ENCODE measurements at places on chromosomes 2 and 18.

DNA sequence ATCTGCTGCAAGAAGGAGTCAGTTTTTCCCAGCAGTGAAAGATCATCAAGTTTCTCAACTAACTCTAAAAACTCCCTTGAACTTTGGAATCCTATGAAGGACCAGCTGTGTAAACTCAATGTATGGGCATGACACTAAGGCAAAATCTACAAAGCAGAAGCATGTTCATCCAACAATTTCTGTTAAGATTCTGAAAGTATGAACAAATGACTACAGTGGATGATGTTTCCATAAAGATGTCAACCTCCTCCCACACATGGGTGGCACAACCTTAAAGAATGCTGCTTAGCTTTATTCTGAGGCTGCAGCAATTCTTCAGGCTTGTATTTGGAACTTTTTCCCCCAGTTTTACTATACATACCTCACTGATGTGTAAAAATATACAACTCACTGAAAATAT lies 47.2 kb downstream of the WDR33 start:
- DNase-seq: no peak

DNA sequence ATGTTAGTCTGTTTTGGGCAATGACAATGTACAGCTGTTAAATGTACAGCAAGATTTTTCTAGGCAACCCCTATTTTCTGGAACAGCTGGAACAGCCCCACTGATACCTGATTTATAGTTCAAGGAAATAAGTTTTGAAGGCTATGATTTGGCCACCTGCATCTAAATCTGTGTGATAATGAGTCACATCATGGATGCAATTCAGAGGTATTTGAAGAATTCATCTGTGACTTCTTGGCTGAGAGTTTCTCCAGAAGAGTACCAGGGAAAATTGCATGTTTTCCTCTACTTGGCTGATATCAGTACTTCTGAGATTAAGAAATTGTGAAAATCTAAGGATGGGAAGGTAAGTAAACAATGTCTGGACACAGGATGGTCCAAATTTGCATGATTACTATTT lies 40.7 kb upstream of the NT5C1B start:
- no peak for DNase-seq

DNA sequence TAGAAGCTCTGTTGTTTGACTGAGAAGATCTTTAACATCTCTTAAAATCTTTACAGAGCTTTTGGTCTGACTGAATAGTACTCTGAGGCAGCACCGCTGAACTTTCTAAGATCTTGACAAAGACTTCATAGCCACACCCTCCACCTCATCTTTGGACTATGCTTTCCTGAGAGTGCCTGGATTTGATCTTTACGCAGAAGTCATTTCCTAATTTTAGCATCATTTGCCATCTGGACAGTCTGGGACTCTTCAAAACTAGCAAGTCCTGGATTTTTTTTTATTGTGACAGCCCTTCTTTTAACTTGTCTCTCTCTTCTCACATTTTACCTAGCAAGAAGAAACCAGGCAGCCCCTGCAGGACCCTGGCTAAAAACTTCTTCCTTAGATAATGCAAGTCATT lies 188.8 kb downstream of the CTIF start:
- no peak for DNase-seq

DNA sequence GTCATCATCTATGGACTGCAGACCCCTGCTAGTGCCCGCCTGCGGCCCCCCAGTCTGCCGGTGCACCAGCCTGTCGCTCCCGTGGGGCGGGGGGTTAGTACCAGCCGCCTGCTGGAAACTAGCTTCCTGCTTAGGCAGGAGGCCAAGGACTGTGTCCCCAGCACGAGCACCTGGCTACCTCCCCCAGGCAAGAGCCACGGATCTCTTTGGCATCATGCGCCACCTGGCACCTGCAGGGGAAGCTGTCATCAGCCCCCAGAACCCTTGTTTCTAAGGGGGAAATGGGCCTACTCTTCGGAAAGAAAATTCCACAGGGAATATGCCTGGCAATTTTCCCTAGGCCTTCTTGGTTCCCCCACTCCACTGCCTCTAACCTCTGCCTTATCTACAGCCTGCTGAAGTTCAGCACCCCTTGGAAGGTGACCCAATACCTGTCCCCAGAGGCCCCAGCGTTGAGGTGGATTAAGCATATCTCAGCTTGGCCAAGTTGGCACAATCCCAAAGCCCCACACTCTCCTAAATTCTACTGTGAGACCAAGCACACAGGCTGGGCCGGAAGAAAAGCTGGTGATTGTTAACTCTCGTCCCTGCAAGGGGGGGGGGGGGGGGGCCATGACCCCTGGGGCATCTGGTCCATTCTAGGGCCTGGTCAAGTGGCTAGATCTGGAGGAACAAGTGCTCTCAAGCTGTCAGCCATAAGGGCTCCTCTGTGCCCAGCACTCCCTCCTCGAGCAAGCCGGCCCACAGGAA lies 62.0 kb upstream of the POMC start:
- no peak for DNase-seq

DNA sequence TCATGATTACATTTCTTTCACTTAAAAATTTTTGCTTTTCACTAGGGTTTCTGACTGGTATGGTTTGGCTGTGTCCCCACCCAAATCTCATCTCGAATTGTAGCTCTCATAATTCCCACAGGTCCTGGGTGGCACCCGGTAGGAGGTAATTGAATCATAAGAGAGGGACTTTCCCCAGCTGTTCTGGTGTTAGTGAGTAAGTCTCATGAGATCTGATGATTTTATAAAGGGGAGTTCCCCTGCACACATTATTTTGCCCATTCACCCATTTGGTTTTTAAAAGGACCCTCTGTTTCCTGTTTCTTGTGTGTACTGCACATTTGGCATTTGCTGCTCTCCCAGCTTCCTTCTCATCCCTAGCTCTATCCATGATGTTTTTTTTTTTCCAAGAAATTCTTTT lies 27.8 kb upstream of the NETO1 start:
- DNase-seq: no peak

- DNase-seq: no peak
Observed at GRCh38 chr2:160963957-160964356, 196.3 kb upstream of the TANK start.

DNA sequence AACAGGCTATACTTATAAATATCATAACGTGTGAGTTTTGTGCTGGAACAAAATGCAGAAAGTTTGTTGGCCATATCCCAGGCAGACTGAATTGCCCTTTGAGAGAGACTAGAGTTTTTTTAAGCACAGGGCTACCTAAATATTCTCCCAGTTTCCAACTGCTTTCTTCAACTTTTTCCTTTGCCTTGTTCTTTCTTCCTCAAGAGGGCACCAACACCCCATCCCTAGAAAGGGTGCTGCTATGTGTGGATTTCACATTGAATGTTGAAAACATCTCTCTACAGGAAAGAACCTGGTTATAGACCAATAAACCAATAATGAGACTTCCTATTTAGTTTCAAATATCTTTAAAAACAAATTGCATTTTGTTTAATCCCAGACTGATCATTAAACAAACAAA lies 87.9 kb downstream of the ICOS start:
- no peak for DNase-seq

DNA sequence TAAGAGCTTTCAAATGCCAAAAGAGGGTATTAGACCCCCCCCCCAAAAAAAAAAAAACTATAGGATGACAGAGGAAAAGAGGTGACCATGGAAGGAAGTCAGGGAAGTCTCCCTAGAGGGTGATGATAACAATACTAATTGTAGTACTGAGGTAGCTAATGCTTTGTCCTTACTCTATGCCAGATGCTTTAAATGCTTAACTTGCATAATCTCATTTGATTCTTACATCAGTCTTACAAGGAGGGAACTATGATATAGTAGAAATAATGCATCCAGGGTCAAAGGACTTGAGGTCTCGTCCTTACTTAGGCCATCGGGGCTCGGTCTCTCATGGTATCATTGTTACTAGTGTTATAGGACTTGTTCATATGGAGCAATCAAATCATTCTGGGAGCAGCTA lies 9.1 kb downstream of the IDH1 start:
- no peak for DNase-seq

- DNase-seq: no peak
Observed at GRCh38 chr2:52429740-52430139, 1337.9 kb upstream of the CHAC2 start.

DNA sequence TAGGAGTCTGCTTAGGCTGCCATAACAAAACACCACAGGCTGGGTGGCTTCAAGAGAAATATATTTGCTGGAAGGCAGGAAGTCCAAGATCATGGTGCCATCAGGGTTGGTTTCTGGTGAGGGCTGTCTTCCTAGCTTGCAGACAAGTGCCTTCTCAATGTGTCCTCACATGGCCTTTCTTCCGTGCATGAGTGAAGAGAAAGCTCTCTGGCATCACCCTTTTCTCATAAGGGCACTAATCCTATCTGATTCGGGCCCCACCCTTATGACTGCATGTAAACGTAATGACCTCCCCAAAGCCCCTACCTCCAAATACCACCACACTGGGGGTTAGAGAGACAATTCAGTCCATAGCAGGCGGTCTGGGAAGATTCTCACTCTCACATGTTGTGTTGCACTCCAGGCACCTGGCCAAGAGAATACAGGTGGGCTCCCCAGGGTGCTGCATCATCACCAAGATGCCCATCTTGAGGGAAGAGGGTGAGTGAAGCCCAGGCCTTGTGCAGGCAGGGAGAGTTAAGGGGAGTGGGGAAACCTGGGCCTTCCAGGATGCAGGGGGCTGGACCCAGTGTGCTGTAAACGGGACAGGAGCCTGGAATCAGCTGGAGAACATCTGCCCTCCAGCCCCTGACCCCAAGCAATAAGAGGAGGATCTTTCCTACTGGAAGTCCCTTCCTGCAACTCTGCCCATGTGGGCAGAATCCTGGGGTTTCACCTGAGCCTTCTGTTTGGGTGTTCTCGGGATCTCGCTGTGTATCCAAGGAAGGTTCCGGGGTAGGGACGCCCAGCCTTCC lies 10.2 kb downstream of the CATIP start:
- no peak for DNase-seq

- no peak for DNase-seq
Observed at GRCh38 chr18:12630136-12630535, 27.8 kb downstream of the SPIRE1 start.

DNA sequence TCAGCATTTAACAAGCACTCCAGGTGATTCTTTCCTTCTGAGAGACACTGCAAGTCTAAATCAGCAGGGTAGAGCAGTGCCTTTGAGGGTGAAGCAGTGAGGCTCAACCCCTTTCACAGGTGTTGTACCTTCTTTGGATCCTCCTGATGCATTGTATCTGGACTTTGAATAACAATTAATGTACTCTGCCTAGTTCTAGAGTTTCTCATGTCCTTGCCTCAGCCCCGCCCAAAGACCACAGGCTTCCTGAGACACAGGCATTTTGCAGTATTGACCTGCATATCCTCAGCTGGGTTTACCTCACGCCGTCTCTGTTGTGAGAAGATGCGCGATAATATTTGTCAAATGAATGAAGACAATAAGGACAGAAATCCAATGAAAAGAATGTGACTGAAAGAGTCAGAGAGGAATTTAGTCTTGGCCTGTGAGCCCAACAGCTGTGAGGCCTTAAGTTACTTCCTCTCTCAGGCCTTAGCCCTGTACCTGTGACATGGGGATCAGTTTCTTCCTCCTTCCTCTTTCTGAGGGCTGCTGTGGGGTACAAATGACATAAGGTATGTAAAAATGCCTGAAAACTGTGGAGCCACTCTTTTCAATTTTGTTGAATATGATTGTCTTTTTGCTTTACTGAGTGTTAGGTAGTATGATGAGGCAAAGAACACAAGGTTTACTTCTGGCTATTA lies 43.7 kb downstream of the WIPF1 start:
- DNase-seq: no peak

DNA sequence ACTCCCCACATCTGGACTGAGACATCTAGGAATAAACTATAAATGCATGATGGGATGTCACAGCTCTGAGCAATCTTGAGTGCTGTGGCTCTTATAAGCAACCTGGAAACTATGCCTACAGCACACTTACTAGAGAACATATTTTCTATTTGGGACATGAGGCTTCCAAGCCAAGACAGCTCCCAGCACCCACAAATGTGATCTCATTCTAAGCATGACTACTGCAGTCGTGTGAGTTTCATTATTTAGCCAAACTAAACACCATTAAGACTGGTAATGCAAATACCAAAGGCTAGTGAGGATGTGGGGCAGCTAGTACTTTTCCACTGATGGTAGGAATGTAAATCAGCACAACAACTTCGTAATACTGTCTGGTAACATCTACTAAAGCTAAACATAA lies 72.5 kb downstream of the RTTN start:
- no peak for DNase-seq

GRCh38 chr2:15745350-15745749 lies 153.7 kb downstream of the DDX1 start:
- DNase-seq: no peak

GRCh38 chr2:26649322-26649721 lies 8.2 kb upstream of the CIB4 start:
- no peak for DNase-seq

- no peak for DNase-seq
Observed at GRCh38 chr2:47274054-47274782, 119.1 kb upstream of the STPG4 start.

DNA sequence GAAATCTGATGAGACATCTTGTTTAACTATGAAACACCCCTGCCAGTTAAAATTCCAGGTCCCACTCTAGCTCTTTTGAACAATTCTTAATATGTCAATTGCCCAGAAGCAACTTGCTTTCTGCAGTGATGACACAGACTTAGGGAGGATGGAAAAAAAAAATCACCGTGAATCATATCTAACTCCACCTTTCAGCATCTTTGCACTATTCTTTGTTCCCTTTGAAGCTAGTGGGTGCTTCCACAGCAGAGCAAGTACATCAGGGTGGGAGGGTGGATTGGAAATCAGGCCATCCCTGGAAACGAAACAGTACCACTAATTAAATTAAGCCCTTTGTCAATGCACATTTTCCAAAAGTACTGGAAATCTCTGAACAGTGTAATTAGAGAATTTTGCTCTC lies 324.3 kb upstream of the MEIS1 start:
- DNase-seq: no peak

- no peak for DNase-seq
Observed at GRCh38 chr18:40485318-40485717, 1469.7 kb upstream of the PIK3C3 start.

GRCh38 chr2:188588235-188588634 lies 296.6 kb downstream of the GULP1 start:
- no peak for DNase-seq

DNA sequence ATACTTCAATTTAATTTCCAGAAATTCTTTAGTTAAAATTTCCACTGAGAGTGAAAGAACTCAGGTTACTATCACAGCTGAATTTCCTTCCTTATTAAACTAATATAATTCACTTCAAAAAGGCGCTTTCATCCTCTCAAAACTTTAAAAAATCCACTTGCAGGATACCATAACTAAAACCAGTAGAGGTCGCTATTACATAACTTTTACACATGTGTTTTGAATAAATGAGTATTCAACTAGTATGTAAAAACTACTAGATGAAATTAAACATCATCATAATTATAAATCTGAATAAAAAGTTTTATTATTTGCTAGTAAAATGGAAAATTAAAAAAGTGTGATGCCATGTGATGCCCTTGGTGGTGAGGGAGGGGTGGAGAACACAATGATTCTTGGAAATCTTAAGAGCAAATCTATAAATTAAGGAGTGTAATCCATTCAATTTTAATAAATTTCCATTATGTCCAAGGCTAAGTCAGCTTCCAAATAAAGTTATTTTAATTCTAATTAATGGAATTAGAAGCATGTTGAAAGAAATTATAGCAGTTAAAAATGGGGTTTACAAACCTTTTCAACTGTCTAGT lies 61.4 kb downstream of the SOS1 start:
- DNase-seq: peak; percentile 64

GRCh38 chr2:10787176-10787968 lies 25.2 kb downstream of the PDIA6 start:
- no peak for DNase-seq
